ENCODE measurements at places on chromosomes 6 and 20.

GRCh38 chr20:2207770-2208097 lies 88.1 kb upstream of the TGM3 start:
- no peak for DNase-seq

DNA sequence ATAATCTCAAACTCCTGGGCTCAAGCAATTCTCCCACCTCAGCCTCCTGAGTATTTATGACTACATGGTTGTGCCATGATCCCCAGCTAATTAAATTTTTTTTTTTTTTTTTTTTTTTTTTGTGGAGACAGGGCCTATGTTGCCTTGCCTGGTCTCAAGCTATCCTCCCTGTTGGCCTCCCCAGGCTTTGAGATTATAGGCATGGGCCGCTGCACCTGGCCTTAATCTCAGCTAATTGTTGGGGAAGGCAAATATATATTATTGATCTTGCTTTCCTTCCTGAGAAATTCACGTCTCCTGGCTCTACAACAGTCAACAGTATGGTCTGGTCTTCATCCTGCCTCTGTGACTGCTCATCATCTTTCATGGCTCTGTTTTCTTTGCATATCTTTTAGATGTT lies 20.1 kb downstream of the PCMT1 start:
- DNase-seq, result no peak

- no peak for DNase-seq
Observed at GRCh38 chr6:165976684-165977083, 191.0 kb downstream of the TBXT start.

GRCh38 chr6:165045631-165046030 lies 263.8 kb downstream of the C6orf118 start:
- no peak for DNase-seq

DNA sequence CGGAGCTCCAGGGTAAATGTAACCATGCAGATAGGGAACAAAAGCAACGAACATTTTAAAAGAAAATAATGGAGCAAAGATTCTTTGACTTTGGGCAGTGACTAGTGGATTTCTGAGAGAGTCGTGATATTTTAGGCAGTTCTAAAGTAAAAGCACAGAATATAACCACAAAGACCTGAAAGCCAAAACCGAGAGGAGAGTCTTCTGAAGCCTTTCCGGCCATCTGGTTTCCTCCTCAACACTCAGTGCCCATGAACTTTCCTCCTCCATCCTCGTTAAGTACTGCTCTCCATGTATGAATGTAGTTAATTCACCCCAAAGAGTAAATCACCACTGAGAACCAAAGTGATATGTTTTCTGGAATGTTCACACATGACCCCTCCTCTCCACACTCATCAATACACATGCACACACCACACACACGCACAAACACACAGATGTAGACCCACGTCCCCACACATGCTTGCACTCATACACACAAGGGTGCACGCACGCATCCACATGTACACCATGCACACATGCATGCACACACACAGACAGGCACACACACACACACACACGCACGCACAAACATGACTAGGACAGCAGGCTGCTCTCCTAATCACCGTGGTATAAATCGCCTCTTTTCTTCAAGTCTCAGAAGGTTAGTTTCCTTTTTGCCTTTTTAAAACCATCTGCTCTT lies 109.5 kb downstream of the MYLK4 start:
- no peak for DNase-seq
